ENCODE measurements at places on chromosomes 12 and 14.

- DNase-seq, result no peak
These were observed 182.2 kb upstream of the FBXO33 start for GRCh38 chr14:39614297-39614923.

DNA sequence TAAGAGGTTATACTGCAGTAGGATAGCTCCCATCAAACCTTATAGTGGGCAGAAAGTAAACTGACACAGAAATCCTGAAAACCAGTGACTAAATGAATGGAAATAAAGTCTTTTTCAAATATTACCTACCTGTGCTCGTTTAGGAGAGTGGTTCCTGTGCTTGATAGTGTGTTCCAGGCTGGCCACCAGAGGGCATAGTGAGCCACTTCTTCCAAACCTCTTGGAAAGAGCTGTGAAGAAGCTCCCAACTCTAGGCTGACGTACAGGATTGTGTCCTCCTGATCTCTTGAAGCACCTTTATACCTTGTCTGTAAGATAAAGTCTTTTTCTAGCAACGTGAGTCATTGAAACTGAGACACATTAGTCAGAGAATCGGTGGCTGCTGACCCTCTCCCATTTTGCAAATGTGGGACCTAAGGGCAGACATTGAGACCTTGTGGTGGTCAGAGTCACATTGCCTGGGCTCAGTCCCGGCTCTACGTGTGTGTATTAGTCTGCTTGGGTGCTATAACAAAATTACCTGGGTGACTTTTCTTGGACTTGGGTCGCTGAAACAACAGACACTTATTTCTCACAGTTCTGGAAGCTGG, 17.6 kb downstream of the TDP1 start:
- DNase-seq, result no peak

DNA sequence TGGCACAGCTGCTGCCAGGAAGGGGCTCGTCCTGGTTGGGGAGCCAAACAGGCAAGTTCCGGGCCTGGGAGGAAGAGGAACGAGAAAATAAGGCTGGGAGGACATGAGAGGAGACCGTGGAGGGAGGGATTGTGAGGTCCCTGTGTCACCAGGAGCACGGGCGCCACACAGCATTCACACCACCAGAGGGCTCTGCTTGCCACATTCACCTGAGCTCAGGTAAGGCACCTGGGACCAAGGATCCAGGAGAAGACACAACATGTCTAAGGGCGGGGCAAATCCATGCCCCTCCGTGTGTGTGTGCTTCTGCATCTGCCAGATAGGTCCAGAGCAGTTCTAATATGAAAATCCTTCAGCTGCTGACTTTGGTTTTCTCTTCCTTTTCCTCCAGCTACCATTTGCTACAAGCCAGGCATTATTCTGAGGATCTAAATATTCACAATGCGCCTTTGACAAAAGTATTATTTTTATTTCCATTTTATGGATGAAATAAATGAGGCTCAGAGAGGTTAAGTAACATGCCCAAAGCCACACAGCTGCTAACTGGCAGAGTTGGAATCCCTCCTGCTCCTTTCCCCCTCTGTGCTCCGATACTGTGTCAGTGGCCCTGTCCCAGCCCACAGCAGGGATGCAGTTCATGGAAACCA, 14.6 kb downstream of the RAPGEF3 start:
- DNase-seq, result peak; percentile 45

- no peak for DNase-seq
These were observed 865 bp downstream of the RGS6 start for GRCh38 chr14:71933001-71933587.

- no peak for DNase-seq
These were observed 31.1 kb downstream of the FRS2 start for GRCh38 chr12:69501154-69501895.

DNA sequence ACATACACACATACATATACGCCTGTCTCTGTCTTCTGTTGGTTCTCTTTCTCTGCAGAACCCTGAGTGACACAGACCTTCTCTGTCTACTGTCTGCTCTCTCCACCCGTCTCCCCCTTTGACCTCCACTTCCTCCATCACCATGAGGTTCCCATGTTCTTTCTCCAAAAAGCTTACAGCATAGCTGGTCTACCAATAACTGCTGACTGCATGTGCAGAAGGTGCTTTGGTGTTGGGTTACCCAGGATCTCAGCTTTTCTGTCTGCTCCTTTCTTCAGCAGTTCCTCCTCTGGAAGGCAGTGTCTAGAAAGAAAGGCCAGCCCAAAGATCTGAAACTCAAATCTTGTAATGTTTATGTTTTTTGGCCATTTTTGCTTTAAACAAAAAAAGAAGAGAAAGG, 125.6 kb downstream of the SMOC1 start:
- no peak for DNase-seq

DNA sequence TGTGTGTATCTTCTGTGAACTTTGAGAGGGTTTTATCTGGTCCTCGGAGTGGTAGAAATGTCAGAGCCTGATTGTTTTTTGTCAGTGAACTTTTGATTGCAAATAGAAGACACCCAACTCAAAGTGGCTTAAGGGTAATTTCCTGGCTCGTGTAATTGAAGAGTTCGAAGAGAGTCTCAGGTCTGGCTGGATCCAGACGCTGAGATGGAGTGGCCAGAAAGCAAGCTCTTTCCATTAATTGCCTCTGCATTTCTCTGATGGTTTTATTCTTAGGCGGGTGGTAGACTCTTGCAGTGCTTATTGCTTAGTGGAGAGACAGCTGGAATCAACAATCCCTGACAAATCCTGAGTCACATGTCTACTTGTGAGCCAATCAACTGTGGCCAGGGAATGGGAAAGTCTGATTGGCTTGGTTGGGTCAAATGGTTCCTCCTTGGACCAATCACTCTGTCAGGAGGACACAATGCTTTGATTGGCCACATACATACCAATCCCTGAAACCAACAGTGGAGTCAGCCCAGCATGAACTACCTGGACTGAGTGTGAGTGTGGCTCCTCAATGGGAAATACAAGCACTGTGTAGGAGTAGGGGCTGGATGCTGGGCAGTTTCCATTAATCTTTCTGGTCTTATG, 330.5 kb downstream of the AACS start:
- no peak for DNase-seq

- peak; percentile 7 for DNase-seq
These were observed at the start of gene NOVA1 for GRCh38 chr14:26597589-26598080. Gene NOVA1 (minus strand): TSS chr14:26598033. CDS start chr14:26597436, 597 bp downstream.

- DNase-seq, result no peak
These were observed 85.5 kb upstream of the TRAF3 start for GRCh38 chr14:102691763-102692162.

All from T-helper 2 cell (primary cell).